ENCODE measurements at places on chromosomes 4 and X. TPM values are rescaled to one million over a fixed set of nuclear protein-coding genes. Genes with fewer than 3 reads are reported as not detected.

GRCh38 chrX:26376037-26376708 is 160.2 kb downstream of the MAGEB5 start:
- no peak overlapping the region for H3K4me3 ChIP-seq
- DNase-seq: no peak
- peaks cover 1% of the 10 kb centered on the region for H3K27me3 ChIP-seq
- H3K27ac ChIP-seq: no peak overlapping the region
- H3K36me3 ChIP-seq: no peaks in the 10 kb centered on the region
- H3K4me1 ChIP-seq: no peaks in the 10 kb centered on the region

DNA sequence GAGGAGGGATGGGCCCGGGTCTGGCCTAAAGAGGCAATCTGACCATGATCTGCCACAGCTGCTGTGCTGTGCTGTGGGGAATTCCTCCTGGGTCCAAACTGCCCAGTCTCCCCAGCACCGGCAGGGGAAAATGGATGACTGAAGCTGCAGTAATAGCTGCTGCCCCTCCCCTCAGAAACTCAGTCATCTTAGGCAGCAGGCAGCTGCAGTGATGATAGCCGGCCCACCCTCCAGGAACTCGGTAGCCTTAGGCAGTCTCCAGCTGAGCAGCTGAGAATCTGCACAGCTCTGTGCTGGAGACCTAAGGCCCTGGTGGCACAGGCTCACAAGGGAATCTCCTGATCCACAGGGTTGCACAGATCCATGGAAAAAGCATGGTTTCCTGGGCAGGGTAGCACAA is 113.4 kb upstream of the USP38 start:
- no peaks in the 10 kb centered on the region for H3K27me3 ChIP-seq
- DNase-seq: no peak
- no peaks in the 10 kb centered on the region for H3K36me3 ChIP-seq
- H3K4me3 ChIP-seq: no peak overlapping the region
- H3K4me1 ChIP-seq: no peaks in the 10 kb centered on the region
- H3K27ac ChIP-seq: no peak overlapping the region

DNA sequence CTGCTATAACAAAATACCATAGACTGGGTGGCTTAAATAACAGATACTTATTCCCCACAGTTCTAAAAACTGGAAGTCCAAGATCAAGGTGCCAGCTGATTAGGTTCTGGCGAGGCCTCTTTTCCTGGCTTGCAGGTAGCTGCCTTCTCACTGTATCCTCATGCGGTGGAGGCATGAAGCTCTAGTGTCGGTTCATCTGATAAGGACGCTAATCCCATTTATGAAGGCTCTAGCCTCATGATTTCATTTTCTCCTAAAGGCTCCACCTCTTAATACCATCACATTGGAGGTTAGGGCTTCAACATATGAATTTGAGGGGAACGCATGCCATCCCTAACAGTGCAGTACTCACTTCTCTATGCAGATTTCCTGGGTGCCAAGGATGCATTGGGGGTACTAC is 57.9 kb upstream of the STIM2 start:
- no peak for DNase-seq
- peaks cover 3% of the 10 kb centered on the region for H3K27me3 ChIP-seq
- peaks cover 25% of the 10 kb centered on the region for H3K4me1 ChIP-seq
- H3K36me3 ChIP-seq: no peaks in the 10 kb centered on the region
- H3K4me3 ChIP-seq: no peak overlapping the region
- no peak overlapping the region for H3K27ac ChIP-seq

GRCh38 chr4:140252742-140253555 is 99.0 kb upstream of the MAML3 start:
- H3K27ac ChIP-seq: peak overlapping the region; percentile 91
- DNase-seq: peak; percentile 91
- peaks cover 37% of the 10 kb centered on the region for H3K4me1 ChIP-seq
- H3K36me3 ChIP-seq: no peaks in the 10 kb centered on the region
- peak overlapping the region; percentile 58 for H3K4me3 ChIP-seq

DNA sequence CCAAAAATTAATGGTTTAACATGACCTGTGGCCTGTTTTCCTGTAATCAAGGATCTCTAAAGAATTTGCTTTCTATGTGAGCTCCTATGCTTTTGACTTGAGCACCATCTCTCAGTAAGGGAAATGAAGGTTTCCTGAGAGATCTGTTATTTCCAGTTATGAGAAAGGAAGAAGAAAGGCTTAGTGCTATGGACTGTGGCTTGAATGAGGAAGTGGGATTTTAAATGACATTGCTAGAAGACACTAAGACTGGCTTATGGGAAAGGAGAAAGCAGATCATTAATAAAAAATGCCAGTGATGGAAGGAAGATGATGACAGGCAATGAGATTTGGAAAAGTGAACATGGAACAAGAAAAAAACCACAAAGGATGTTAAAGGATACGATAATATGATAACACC is 285.4 kb downstream of the OPHN1 start:
- H3K36me3 ChIP-seq: no peaks in the 10 kb centered on the region
- H3K4me1 ChIP-seq: peaks cover 10% of the 10 kb centered on the region
- peak overlapping the region; percentile 26 for H3K27ac ChIP-seq
- H3K4me3 ChIP-seq: no peak overlapping the region
- no peak for DNase-seq

GRCh38 chrX:135556055-135556454 is 35.6 kb downstream of the INTS6L start:
- no peak for DNase-seq
- H3K27ac ChIP-seq: no peak overlapping the region
- H3K36me3 ChIP-seq: no peaks in the 10 kb centered on the region
- H3K4me3 ChIP-seq: no peak overlapping the region
- no peaks in the 10 kb centered on the region for H3K27me3 ChIP-seq

GRCh38 chr4:126247409-126247808 is 932.7 kb downstream of the FAT4 start:
- H3K4me1 ChIP-seq: peaks cover 16% of the 10 kb centered on the region
- DNase-seq: no peak
- no peaks in the 10 kb centered on the region for H3K27me3 ChIP-seq
- H3K27ac ChIP-seq: no peak overlapping the region

The PFKFB1 gene
- total RNA-seq: 0.49 TPM
